ENCODE measurements at places on chromosomes 4 and X.

GRCh38 chr4:145891958-145892357, 46.7 kb downstream of the ZNF827 start:
- no peak for DNase-seq

GRCh38 chr4:112559053-112559452, 43.1 kb upstream of the NEUROG2 start:
- no peak for DNase-seq

DNA sequence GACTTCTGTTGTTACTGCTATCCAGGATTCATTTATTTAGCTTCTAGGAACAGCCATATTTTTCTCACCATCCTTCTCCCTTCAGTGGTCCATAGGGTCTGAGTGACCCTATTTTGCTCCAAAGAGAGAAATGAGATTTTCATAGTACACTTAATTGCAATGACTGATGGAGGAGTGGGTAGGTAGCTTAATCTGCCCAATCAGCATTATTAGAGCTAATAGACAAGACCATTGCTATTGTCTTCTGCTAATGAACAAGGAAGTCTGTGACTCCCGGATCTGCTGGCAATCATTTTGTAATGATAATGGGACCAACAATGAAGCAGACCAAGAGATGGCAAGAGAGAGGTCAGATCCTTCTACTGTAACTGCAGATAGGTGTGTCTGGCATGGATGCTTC, 271.4 kb upstream of the SLC7A11 start:
- DNase-seq, result no peak

DNA sequence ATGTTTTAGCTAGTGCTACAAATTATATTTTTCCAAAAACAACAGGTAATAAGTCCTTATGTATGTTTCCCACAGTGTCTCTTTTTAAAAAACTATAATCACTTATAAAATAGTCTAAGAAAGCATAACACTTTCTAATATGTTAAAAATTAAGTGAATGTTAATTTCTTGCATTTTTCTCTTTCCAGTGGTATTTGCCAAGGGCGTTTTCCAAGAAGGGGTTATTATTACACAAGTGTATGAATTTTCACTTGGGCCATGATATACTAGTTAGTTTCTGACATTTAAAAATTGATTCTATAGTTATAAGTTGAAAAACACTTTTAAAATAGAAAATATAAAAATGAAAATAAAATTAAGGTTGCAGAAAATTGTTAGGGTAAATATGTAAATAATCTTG, 74.6 kb downstream of the ARSJ start:
- no peak for DNase-seq

DNA sequence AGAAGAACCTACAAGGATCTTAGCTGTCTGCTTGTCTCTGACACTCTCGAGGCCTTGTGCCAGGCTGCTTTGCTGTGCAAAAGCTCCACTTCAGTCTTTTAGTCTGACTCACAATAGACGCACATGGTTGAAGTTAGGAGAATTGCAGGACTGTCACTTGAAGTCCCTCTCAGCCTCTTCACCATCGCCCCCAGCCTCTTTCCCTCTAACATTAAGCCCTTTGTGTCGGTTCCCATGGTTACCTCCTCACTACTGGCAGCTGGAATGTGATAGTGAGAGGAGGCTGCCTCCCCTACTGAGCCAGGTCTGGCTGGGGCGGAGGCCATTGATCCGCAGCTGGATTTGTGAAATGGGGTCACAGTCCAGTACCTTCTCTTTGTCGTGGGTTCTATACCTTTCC, 201.8 kb downstream of the SOWAHB start:
- DNase-seq, result no peak

- no peak for DNase-seq
Measured at GRCh38 chrX:111561851-111562250, 50.4 kb downstream of the SERTM2 start.

DNA sequence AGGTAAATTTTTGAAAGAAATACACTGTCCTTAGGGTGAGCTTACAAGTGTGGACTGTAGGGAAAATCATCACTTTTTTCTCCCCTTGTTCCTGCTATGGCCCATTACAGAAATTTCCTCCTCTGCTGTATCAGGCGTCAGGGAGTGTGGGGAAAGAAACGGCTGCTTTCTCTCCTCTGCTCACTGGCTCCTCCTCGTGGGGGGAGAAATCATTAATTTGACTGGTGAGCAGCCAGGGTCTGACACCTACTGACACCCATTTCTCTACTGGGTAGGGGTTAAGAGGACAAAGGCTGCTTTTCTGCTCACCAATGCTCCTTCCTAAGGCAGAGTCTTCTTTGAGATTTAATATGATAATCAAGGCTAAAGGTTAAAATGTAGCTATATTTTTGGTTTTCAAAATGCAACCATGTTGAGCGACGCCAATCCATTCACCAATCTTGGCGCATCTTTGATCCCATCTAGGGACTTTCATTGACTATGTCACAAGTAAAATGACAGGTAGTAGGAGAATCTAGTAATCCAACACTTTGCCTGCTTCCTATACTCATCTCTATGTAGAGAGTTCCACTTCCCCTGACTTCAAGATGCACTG, 25.1 kb downstream of the SETD7 start:
- peak; percentile 70 for DNase-seq

GRCh38 chr4:102429553-102429952, 71.6 kb upstream of the NFKB1 start:
- no peak for DNase-seq

- DNase-seq, result no peak
Measured at GRCh38 chr4:181194096-181194495, 1049.1 kb upstream of the TENM3 start.

GRCh38 chrX:24777660-24778059, 83.9 kb downstream of the POLA1 start:
- no peak for DNase-seq

DNA sequence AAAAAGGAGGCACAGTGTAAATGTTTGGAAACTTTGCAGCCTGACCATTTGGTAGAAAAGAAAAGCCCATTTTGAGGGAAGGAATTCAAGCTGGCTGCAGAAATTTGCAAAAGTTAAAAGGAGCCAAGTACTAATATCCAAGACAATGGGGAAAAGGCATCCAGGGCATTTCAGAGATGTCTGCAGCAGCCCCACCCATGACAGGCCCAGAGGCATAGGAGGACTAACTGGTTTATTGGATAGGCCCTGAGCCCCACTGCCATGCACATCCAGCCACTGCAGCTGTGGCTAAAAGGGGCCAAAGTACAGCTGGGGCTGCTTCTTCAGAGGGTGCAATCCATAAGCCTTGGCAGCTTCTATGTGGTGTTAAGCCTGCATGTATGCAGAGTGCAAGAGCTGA, 104.9 kb downstream of the HS3ST1 start:
- no peak for DNase-seq

- peak; percentile 40 for DNase-seq
Measured at GRCh38 chr4:155666344-155667221, at the start of gene GUCY1A1. GUCY1A1 (plus strand) TSS chr4:155666848; CDS start chr4:155696868, 30,020 bp downstream.

GRCh38 chr4:147749811-147750321, 18.0 kb downstream of the ARHGAP10 start:
- no peak for DNase-seq

DNA sequence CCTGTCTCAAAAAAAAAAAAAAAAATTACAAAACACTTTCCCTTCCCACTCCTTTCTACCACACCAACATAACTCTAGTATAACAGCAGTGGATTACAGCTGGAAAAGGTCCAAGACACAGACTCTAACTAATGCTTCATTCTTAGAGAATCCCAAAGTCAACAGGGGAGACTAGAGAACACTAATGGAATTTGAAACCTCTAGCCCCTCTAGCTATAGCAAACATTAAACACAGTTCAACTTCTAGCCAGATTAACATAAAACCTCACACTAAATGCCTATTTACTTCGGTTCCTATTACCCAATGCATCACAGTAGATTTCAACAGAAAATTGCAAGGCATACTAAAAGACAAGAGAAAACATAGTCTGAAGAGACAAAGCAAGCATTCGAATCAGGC, 10.5 kb upstream of the DHX15 start:
- no peak for DNase-seq

GRCh38 chr4:57137261-57137660, 27.1 kb upstream of the IGFBP7 start:
- no peak for DNase-seq

DNA sequence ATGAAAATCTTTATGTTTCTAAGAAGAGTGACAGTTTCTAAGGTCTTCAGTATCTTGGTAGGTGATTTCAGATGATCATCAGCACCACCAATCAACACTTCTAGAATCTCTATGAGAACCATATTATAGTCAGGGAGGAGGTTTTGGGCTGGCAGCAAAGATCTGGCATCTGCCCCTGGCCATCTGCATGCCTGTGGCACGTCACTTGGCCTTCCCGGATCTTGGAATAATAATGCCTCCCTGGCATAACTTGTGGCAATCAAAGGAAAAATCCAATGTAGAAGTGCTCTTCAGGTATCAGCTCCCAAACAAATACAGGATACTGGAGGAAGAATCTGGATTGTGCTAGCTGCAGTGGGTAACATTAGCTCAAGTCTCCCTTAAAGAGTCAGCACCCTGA, 57.3 kb downstream of the RASL11B start:
- DNase-seq, result no peak

DNA sequence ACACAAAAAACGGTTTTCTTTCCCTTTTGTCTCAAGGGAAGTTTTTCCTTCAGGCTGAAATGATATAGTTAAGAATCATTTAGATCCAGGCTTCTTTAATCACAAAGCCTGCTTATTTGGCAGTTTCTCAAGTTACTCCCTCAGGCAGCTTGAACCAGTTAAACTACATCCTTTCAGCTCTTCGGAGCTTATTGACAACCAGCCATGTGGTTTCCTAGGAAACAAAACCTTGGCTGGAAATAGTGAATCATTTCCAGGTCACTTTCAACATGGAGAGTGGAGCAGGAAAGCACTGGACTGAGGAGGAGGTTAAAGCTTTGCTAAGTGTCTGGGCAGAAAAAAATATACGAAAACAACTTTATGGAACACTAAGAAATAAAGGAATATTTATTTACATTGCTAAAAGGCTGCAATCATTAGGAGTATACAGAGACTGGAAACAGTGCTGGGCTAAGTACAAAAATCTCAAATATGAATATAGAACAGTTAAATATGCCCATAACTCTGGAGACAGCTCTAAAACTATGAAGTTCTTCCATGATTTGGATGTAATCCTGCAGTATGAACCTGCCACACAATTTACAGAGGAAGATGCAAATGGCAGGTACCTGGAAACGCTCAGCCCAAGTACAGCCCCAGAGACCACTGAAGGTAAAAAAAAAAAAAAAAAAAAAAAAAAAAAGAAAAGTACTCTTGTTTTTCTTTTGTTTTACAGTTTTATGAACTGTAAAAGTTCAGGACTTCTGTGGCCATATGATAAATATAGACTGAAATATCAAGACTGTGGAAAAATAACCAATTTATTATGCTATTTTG, 23.2 kb upstream of the AASDH start:
- peak; percentile 89 for DNase-seq

- DNase-seq, result no peak
Measured at GRCh38 chr4:102217345-102217744, 127.9 kb downstream of the SLC39A8 start.

GRCh38 chr4:158826057-158826456, 57.2 kb downstream of the FNIP2 start:
- DNase-seq, result no peak

DNA sequence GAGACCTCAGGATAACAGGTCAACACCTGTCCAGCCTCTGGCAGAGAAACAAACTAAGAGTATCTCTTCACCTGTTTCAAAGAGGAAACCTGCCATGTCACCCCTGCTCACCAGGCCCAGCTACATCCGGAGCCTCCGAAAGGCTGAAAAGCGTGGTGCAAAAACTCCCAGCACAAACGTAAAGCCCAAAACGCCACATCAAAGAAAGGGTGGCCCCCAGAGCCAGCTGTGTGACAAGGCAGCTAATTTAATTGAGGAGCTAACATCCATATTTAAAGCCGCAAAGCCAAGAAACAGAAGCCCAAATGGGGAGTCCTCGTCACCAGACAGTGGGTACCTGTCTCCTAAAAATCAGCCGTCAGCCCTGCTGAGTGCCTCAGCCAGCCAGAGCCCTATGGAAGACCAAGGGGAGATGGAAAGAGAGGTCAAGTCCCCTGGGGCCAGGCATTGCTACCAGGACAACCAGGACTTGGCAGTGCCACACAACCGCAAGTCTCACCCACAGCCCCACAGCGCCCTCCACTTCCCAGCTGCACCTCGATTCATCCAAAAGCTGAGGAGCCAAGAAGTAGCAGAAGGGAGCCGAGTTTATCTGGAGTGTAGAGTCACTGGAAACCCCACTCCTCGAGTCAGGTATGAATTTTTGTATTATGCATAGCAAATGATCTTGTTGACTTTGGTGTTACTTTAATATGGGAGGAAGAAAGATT, 15.1 kb downstream of the PALLD start:
- DNase-seq, result no peak

DNA sequence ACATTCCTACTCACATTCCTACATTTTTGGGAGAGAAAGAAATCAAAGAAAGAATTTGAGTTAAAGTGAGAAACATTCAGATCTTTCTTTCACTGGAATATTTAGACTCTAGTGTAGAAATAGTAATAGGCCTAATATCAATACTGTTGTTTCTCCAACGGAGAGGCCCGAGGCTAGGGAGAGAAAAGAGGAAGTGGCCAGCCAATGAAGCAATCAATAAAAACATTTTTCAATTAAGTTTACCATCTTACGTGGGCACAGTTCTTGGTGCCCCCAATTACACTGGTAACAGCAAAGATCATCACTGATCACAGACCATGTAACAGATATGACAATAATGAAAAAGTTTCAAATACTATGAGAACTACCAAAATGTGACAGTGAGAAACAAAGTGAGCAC, 281.4 kb downstream of the GPM6A start:
- no peak for DNase-seq

- DNase-seq, result no peak
Measured at GRCh38 chr4:25816591-25817058, 46.2 kb downstream of the SEL1L3 start.

DNA sequence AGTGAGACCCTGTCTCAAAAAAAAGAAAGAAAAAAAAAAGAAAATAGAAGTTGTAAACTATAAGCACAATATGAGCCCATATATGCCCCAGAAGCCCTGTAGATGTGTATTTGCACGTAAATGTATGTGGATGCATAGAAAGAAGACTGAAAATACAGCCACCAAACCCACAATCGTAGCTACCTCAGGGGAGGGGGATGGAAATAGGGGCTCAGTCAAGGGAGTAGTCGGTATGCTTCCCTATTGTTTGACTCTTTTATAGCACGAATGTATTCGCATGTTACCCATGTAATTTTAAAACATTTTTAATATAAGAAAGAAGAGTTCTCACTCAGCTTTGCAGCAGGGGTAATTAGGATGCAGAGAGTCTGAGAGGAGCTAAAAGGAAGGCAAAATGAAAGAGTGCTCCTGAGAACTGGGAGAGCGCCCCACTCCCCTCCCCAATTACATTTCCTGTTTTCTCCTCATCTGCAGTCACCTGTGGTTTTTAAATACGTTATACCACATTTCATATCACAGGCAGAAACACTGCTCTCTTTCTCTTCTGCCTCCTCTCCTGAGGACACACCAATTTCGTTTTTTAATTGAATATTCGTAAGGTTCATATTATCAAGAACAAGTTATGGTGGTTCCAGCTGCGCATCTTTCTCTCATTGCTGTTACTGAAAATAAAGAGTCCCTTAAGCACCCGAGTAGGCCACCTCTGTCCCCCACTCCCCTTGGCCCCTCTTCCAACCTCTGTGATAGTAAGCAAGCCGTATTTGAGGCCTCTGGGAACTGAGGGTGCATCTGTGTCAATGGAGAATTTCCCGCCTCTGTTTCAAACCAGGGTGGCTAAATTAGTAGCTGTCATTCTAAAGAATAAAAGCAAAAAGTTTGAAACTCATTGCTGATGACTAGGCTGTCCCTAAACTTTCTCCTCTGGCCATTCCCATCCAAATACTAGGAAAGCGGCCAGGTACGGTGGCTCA, 10.7 kb downstream of the SEPTIN6 start:
- DNase-seq, result peak; percentile 62
